CD8-positive, alpha-beta T cell (primary cell): ENCODE measurements at places on chromosomes 12 and 14.

DNA sequence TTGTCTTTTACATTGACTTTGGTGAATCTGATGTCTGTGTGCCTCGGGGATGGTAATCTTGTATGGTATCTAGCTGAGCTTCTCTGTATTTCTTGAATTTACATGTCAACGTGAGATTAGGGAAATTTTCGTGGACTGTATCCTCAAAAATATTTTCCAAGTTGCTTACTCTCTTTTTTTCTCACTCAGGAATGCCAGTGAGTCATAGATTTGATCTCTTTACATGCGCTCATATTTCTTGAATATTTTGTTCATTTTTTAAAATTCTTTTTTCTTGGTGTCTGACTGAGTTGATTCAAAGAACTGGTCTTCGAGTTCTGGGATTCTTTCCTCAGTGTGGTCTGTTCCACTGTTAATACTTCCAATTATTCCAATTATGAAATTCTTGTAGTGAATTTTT, 207.7 kb downstream of the RAD51B start:
- no peak for DNase-seq

DNA sequence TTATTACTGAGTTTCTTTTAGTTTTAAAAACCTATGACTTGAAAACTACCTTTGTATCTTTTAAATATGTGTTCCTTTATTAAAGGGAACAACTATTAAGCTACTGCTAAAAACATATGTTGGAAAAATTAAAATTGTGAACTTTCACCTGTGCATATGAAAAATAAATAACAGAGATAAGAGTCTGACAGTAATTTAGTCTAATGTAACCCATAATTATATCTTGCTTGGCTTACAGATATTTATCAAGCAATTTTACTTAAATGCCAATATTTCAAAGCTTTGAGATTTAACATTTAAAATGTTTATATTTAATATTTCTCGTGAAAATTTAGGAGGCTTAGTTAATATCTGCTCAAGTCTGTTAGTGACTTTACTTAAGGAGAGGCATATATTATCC, 309.8 kb downstream of the CCER1 start:
- DNase-seq: no peak

DNA sequence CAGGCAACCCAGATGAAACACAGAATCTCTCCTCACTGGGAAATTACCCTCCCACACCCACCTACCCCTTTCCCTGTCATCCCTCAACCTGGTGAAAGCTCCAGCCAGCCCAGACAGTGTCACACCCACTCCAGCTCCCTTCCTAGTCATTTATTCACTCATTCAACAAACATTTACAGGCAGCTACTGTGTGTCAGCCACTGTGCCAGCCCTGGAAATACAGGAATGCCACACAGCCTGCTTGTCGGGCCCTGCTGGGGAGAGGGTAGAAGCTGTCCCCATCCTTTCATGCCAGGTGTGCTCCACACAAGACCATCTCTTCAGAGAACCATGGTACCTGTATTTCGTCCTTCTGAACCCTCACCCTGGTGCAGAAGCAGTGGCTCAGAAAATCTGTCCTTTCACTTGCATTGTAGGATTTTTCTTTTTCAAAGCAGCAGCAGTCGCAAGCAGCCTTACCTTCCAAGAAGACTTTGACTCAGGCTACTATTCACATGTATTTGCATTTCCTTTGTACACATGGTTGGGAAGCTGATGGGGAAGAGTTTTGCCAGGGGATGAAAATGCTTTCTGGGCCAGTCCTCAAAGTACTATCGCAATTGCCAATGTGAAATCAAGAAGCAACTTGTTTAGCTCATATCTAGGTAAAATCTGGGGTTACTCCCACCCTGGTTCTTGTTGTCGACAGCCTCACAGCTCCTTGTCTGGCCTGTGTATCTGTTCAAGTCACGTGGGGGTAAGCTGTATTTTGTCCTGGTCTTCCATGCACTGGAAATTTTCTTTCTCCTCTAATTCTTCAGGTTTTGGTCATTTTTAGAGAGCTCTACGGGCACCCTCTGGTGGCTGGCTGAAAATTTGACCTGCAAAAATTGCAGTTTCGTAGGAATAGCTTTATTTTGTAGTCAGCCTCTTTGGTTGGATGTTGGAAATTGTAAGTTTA, 147.4 kb upstream of the EGLN3 start:
- no peak for DNase-seq

GRCh38 chr12:132133952-132134652, 10.0 kb downstream of the DDX51 start:
- DNase-seq: no peak

GRCh38 chr14:49950275-49951228, 57.7 kb downstream of the ARF6 start:
- no peak for DNase-seq
